ENCODE measurements at places on chromosomes 6 and 20. TPM values are rescaled to one million over a fixed set of nuclear protein-coding genes. Genes with fewer than 3 reads are reported as not detected.

Gene FKBP5
- 32.5 TPM for total RNA-seq

Gene CNKSR3
- total RNA-seq, result not detected

Gene DNAH8
- total RNA-seq, result 0.22 TPM

Gene HTR1B
- total RNA-seq, result not detected

- DNase-seq, result no peak
- no peaks in the 10 kb centered on the region for H3K4me1 ChIP-seq
- H3K27ac ChIP-seq, result no peak overlapping the region
- peaks cover 44% of the 10 kb centered on the region for H3K27me3 ChIP-seq
These were observed 62.1 kb downstream of the OTOR start for GRCh38 chr20:16810216-16810615.

DNA sequence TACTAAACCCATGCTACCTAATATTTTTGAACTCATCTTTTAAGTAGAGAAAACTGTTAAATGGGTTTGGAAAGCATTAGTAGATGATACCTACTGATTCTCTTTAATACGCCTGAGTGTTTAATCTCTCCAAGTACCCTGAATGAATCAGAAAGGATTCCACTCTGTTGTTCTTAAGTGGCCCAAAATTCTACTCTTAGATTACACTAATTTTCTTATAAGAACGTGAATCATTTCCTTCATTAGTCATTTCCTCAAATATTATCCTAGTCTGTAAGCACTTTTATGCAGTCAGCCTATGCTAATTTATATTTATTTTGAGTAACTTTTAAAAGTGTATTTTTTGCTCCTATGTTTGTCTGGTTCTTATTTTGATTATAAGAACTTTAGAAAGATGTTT is 380.0 kb downstream of the BTBD9 start:
- no peak overlapping the region for H3K27ac ChIP-seq
- H3K27me3 ChIP-seq, result no peaks in the 10 kb centered on the region
- H3K36me3 ChIP-seq, result peaks cover 11% of the 10 kb centered on the region
- H3K4me3 ChIP-seq, result no peak overlapping the region
- peaks cover 19% of the 10 kb centered on the region for H3K4me1 ChIP-seq

- H3K27me3 ChIP-seq, result no peaks in the 10 kb centered on the region
- no peak for DNase-seq
- H3K4me3 ChIP-seq, result no peak overlapping the region
- no peaks in the 10 kb centered on the region for H3K36me3 ChIP-seq
These were observed 23.1 kb downstream of the NUDT3 start for GRCh38 chr6:34369385-34369784.

- peaks cover 30% of the 10 kb centered on the region for H3K27me3 ChIP-seq
- H3K36me3 ChIP-seq, result no peaks in the 10 kb centered on the region
- no peak overlapping the region for H3K4me3 ChIP-seq
- H3K27ac ChIP-seq, result no peak overlapping the region
- DNase-seq, result no peak
These were observed 85.0 kb upstream of the PMEPA1 start for GRCh38 chr20:57794600-57795341.
